ENCODE measurements at places on chromosomes 12 and 14.
A peak's percentile ranks its signal among the peaks of the same experiment; 100 is the strongest.

DNA sequence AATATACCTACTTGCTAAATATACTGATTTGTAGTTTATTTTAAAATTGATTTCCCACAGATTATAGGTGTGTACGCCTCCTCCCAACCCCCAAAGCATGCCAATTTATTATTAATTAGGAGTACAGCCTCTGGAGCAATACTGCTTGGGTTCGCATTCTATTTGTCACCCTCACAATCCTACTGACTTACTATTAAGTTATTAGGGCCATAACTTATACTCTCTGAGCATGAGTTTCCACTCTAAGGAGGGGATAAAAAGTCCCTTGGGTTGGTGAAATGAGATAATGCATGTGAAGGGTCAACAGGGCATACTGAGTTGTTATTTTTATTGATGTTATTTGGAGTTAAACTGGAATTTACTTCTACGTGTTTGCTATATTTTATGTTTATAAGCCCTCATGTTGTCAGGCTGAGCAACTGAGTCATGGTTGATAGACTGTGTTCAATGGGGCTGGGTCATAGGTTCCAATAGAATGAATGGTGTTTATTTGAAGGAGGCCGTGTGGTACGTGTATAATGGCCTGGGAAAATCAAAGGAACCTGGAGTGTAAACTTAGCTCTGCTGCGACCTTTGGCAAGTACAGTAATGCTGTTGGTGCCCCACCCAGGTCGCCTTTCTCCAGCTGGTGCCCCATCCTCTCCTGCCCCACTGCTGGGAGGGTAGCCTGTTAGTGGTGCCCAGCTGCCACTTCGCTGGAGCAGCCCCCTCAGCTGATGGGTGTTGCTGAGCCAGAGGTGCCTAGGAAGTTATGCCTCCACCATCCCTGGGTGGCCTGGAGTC, 99.3 kb upstream of the PTPRB start:
- DNase-seq: no peak

DNA sequence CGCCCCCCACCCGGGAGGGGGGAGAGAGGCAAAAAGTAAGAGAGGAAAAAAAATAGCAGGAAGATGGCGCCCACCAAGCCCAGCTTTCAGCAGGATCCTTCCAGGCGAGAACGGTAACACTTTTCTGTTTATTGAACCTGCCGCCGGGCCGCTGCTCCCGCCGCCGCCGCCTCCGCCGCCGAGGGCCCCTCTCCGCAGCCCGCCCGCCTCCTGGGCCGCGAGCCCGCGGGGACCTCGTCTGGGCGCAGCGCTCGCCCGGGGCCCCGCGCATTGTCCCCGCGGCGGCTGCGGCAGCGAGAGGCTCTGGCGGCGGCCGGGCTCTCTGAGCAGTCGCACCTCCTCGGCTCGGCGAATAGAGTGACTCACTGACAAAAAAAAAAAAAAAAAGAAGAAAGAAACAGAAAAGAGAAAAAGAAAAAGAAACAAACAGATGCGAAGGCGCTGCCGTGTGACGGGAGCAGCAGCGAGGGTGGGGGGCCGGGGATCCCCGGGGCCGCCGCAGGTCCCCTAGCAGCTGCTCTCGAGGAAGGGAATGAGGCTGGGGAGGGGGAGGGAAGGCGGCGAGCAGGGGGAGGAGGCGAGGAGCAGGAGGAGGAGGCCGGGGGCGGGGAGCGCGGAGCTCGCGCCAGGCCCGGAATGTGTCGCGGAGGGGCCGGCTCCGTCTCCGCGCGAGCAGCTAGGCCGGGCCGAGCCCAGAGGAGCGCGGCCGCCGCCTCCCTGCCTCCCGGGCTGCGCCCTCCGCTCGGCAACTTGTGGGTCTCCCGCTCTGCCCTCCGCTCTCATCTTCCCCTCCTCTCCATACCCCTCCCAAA, 781 bp downstream of the NPAS3 start:
- DNase-seq: peak; percentile 47

GRCh38 chr12:127459687-127460086, 807.3 kb upstream of the TMEM132C start:
- DNase-seq: no peak

DNA sequence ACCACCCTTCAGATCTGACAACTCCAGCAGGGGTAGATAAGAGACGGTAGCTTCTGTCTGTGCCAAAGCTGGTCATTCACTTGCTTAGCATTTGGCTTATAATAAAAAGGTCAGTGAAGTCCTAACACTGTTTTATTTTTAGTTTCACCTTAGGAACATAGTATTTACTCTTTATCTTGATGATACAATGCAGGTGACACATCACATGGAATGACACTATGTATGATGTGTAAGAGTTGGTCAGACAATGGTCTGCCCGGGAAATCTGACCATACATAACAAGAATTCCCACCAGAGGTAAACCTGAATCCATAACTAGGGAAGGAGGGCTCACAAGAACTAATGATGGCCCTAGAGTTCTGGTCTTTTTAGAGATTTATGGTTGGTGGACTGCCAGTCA, 66.6 kb downstream of the IFNG start:
- DNase-seq: no peak

GRCh38 chr12:27652174-27652763, 44.0 kb upstream of the REP15 start:
- peak; percentile 92 for DNase-seq

DNA sequence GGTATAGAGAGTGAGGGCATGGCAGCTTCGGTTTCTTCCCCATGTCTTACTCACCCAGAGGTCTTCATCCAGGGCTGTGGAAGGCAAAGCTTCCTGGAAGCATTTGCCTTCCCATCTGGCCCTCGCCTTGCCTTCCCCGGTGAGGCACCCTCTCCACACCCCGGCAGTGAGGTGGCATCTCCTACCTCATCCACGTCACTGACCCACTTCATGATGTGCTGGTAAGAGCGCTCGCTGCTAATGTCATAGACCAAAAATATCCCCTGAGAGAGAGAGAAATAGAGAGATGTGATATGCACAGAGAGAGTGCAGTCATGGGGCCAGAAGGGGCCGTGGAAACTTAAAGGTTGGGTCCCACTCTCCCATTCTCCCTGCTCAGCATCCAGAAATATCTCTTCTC, 8.3 kb upstream of the GPX2 start:
- DNase-seq: no peak

GRCh38 chr14:54709444-54709843, 142.5 kb downstream of the SAMD4A start:
- DNase-seq: no peak

DNA sequence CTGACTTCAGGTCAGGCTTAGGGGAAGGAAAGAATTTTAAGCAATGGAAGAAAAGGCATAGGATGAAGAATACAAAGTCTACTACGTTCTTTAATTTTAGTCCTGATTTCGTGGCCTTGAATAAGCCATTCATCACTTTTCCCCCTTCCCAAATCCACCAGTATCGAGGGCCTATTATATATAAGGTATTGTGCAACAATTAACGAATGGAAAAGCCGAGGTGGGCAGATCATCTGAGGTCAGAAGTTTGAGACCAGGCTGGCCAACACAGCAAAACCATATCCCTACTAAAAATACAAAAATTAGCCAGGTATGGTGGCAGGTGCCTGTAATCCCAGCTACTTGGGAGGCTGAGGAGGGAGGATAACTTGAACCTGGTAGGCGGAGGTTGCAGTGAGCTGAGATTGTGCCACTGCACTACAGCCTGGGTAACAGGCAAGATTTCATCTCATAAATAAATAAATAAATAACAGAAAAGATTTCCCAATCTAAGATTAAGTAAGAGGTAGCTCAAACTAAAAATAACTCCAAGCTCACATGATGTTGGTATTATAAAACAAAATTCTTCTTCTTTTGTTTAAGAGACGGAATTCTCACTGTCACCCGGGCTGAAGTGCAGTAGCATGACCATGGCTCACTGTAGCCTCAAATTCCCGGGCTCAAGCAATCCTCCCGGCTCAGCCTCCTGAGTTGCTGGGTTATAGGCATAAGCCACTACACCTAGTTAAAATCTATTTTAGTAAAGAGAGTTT, 58.3 kb upstream of the NR2C1 start:
- DNase-seq: peak; percentile 25

GRCh38 chr12:58349161-58349560, 407.8 kb downstream of the ATP23 start:
- no peak for DNase-seq

GRCh38 chr14:90061685-90062126, at the start of gene KCNK13:
TSS of gene KCNK13 (plus strand) at chr14:90061994. CDS start at chr14:90062206, 212 bp downstream.
- peak; percentile 34 for DNase-seq

DNA sequence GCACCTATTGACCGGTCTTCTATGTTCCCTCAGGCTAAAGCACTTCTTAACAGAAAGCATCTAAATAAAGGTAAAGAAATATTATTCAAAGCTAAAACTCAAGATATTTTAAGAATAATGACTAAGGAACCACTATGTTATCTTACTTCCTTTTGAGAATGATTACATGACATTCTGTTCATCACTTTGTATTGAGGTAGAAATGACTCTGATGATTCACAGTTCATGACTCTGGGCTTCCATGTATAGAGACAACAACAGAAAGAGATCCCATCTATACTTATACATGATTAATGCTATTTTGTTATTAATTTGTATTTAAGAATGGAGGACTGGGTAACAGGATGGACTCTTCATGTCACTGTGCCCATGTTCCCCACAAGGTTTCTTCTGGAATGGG, 218.3 kb upstream of the OR4E1 start:
- no peak for DNase-seq

DNA sequence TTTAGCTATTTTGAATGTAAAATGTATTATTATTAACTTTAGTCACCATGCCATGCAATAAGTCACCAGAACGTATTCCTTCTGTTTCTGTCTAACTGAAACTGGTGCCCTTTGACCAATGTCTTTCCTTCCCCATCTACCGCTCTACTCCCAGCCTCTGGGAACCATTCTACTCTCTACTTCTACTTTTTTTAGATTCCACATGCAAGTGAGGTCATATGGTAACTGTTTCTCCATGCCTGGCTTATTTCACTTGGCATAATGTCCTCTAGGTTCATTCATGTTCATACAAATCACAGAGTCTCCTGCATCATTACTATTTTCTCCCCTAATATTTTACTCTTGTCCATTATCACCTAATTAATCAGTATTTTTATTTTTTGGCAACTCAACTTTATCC, 160.1 kb downstream of the TMX1 start:
- peak; percentile 29 for DNase-seq

DNA sequence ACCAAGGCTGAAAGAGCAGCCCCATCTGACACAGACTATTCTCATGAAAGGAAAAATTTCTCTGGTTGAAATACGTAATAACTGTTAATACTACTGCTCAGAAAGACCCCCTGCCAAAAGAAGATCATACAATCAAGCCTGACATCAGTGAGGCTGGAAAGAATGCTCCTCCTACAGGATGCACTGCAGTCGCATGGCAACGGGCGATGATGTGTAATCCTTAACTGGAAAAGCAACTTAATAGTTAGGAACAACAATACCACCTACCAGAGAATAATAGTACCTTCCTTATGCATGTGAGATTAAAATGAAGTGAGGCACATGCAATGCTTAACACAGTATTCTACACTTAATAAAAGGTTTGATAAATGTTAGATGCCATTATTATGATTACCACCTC, 1.2 kb upstream of the GOLGA5 start:
- DNase-seq: peak; percentile 47

- peak; percentile 29 for DNase-seq
Observed at GRCh38 chr12:76641961-76642360, 82.4 kb upstream of the OSBPL8 start.

DNA sequence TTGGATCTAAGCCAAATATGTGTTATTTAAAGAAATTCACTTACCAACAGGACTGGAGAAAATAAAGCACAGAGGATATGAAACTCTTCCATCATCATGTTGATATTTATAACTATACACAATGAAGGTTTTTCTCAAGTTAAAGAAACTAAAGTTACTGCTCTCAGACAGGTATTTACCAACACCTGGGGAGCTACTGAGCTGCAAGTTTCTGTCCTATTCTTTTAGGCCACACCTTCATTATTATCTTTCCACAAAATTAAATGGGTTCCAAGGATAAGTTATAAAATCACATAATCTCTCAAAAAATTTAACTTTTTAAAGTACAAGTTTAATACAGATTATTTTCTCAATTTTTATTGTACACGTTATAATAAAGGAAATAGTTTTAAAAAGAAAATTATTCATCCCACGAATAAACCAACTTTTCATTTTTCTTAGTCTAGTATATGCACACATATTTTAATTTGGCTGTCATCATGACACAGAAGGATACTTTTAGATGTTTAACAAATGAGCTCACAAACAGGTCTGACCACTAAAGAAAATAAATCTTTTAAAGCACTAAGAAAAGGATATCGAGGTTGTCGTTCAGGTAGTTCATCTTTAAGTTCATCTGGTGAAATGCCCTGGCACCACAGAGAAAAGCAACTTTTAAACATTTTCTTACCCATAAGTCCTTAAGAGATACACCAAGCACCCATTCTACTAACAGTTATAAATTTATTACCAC, 7.8 kb downstream of the GMFB start:
- DNase-seq: no peak
